ENCODE measurements at places on chromosomes 7 and 10. TPM values are rescaled to one million over a fixed set of nuclear protein-coding genes. Genes with fewer than 3 reads are reported as not detected.

The NUTM2E gene
- total RNA-seq: not detected

The ADAM12 gene
- total RNA-seq: 22.4 TPM

The MMD2 gene
- not detected for total RNA-seq

The SLK gene
- 52.1 TPM for total RNA-seq

The LRIT1 gene
- total RNA-seq: not detected

The AS3MT gene
- total RNA-seq: 4.7 TPM

The PLAC9 gene
- total RNA-seq: 35.0 TPM

The CPVL gene
- total RNA-seq: 40.8 TPM

The CUL2 gene
- total RNA-seq: 28.7 TPM

The ANKRD7 gene
- total RNA-seq: 0.58 TPM

DNA sequence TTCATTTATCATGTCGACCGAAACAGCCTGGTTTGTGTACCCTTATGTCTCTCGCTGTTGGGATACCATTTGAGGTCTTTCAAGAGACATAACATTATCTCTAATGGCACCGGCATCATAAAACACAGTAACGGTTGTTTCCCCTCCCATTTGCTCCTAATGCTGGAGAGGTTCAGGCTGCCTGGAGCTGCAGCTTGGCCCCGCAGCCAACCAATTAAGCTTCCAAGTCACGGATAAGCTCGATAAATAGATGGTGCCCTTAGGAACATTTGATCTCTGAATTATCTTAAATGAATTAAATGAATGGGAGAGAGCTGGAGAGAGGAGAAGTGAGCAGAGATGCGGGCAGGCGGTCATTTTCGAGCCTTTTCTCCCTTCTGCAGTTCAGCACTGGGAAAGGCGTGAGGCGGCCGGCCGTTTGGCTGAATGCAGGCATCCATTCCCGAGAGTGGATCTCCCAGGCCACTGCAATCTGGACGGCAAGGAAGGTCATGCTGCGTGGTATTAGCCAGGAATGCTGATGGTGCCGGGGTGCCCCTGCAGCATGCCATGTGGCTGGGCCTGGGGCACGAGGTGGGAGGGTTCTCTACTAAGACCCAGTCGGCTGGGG is 12.6 kb downstream of the CPA4 start:
- no peak for DNase-seq

- DNase-seq: no peak
These were observed 52.1 kb downstream of the MACC1 start for GRCh38 chr7:20165146-20165510.

DNA sequence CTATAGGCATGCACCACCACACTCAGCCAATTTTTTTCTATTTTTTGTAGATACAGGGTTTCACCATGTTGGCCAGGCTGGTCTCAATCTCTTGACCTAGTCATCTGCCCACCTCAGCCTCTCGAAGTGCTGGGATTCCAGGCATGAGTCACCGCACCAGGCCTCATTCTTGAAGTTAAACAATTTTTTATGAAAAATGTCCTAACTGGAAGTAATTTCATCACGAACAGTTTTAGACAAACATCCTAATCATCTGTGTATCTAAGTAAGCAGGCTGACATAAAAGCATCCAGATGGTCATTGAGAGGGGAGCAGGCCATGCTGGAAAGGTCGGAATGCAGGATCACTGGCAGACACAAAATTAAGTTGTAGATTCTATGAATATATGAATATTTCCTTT is 269.1 kb downstream of the ZMYND11 start:
- no peak for DNase-seq

GRCh38 chr10:84825330-84825729 is 496.9 kb downstream of the CCSER2 start:
- DNase-seq: no peak

GRCh38 chr7:37149051-37149772 is 299.5 kb downstream of the ELMO1 start:
- no peak for DNase-seq

DNA sequence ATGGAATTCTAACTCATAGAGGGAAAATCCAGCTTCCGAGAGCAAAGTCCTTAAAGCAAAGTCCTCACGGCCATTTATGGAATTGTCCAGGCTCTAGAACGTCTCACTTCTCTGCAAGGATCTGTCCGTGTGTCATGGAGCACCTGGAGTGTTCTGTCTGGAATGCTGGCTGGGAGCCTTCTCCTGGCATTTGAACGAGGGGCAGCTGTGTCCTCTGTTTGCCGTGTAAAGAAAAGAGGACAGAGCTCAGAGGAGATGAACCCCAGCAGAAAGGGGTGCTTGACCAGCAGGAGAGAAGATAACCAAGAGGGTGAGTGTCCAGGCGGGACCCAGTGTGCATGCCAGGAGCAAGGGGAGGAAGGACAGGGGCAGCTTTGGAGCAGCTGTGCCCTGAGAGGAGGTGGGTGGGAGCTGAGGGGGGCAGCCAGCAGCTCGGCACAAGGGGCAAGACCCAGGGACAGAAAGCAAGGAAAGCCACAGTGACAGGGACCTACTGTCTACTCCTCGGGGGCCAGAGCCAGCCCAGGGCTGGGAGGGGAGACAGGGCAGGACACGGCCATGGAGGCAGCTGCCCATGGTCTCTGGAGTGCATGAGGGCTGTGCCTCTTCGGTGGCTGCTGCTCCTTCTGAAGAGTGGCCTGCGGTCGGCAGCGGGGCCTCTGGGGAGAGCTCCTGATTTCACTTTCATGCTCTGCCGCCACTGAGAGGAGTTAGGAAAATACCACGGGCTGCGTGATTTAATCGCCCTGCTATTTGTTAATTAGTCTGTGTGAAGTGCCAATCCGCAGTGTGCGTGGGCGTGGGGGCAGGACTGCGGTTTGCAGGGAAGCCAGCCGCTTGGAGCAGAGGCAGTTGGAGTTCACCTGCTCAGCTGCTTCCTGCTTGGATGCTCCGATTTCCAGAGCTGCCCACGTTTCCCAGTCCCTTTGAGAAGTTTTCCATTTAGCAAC is 149.3 kb upstream of the SHH start:
- DNase-seq: peak; percentile 8

DNA sequence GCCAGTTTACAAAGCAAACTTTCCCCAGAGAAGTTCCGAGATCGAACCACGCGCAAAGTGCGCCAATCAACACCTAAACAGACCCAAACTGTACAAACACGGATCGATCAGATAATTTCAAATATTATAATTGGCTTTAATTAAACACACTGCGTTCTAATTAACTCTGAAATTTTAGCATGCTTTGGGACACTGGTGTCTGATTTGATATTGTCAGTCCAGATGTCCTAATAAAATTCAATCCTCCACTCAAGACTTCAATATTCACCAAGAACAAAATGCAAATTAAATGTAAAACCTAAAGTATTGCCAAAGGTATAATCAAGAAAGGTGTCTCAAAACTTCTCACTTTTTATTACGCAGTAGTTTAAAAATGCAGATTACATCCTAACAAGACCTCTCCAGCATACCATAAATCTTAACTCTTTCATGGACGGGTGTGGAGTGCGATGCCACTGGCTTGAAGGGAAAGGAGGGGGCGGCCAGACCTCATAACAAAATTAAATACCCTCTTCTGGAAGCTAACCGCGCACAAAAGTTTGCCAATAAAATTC is 5.9 kb upstream of the EBF3 start:
- no peak for DNase-seq

- no peak for DNase-seq
These were observed 314.2 kb upstream of the KLF6 start for GRCh38 chr10:4099202-4099601.

- peak; percentile 97 for DNase-seq
These were observed at the start of gene CSGALNACT2 for GRCh38 chr10:43138021-43138756. Gene CSGALNACT2 (plus strand): TSS chr10:43138445. CDS start chr10:43155150, 16,705 bp downstream.

- DNase-seq: no peak
These were observed 274.4 kb downstream of the NEBL start for GRCh38 chr10:20622531-20623211.

DNA sequence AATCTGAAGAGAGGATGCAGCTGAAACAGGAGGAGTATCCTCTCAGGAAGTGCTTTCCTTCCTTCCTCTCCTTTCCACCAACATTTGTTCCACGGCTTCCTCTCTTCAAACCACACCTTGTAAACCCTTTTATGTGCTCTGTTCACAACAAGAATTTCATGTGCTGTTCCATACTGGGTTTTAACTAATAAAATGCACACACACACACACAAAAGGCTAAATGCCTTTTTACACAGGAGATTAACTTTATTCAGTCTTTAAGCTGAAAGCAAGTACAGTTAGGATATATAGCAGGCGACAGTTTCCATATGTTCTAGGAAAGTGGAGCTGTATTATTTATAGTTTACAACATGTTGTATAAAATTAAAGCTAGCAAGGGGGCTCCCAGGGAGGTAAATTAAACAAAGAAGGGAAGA is 106.7 kb downstream of the REEP3 start:
- DNase-seq: no peak

- no peak for DNase-seq
These were observed 51.1 kb upstream of the COMTD1 start for GRCh38 chr10:75286901-75287300.

DNA sequence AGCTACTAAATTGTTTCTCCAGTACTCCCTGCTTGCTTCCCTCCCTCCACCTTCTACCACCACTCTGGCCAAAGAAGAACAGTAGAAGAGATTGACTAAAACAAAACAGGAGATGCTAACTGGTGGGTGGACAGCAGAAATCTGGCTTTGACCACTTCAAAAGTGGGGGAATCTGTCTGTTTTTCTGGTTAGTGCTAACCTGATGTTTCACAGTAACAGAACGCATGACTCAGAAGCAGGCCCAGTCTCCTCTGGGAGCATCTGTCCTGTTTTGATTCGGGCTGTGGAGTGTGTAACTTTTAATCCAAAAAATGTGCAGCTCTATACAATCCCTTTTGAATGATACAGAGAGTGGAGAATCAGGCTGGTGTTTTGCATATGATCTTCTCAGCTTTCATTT is 32.7 kb upstream of the ZNF438 start:
- DNase-seq: no peak

- no peak for DNase-seq
These were observed 6.8 kb upstream of the TBRG4 start for GRCh38 chr7:45118292-45118691.

- no peak for DNase-seq
These were observed 559.9 kb downstream of the INHBA start for GRCh38 chr7:41142904-41143473.

DNA sequence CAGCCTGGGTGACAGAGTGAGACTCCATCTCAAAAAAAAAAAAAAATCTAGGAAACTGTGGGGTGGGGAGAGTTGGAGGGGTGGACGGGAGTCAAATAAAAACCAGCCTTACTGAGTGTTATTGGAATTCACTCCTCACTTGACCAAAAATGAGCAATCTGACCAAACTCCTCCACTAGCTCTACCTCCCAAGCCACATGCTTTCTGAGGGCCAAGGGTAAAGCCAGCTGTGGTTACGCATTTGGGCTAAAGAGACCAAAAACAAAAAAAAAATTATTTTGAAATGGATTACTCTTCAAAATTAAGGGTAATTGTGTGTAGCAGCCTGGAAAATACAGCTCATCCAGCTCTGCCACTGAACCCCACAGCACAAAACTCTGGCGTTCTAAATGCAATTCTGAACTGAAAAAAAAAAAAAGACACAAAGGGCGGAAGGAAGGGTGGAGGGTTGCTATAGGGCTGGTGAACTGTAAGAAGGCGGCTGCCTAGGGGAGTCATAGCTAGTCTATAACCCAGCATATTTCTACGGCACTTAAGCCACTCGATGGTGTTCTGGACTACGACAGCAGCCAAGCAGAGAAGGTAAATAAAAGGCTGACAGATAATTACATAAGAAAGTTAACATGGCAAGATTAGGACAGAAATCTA is 7.8 kb downstream of the ELMO1 start:
- DNase-seq: no peak

Data from left lung (tissue), 14 donors.